Naive thymus-derived CD8-positive, alpha-beta T cell (primary cell): ENCODE measurements at places on chromosomes 4 and X.

DNA sequence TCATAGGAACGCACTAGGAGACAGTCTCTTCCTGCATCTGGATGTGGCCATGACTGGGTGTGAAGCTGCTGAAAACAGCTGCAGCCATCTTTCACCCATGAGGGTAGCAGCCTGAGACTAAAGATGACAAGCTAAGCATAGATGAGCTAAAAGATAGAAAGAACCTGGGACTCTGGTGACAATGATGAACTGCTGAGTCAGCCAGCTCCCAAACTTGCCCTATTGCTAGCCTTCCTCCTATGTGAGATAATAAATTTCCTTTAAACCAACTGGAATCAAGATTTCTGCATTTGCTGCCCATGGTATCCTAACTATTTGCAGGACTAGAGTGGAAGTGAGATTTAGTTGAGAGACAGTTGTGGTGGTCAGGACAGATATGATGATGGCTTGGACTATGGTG is 21.0 kb upstream of the PI4K2B start:
- DNase-seq: no peak

DNA sequence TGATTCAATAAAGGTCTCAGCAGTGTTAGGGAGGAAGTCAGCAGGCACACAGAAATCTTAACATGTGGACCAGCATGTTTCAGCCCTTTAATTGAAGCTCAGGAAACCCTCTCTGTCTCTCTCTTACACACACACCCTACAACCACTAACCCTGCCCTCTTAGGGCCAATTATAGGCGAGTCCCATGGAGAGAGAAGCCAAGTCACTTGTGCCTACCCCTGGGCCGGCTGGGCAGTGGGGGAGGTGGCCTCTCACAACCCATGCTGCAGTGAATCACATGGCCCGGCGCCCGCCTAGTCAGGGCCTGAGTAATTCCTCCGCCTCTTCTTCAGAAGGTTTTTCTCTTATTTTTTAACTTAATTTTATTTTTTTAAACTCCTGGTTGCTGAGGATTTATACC is 3.7 kb downstream of the FGD1 start:
- DNase-seq: no peak

GRCh38 chr4:155491336-155492120 is 114.8 kb upstream of the MAP9 start:
- DNase-seq: no peak

DNA sequence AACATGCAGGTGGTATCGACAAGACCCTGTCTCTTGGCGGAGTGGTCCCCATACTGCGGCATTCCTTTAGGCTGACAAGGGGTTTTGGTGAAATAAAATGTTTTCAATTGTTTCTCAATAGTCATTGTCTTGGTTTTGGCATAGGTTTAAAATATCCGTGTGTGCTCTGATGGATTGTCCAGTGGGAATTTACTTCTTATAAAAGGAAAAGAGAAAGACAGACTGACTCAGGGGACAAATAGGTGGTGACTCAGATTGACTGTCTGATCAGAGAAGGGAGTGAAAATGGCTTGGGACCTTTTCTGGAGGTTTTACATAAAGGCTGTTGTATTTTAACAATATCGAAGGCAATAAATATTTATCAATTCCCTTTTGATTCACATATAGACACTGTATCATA is 129.8 kb downstream of the SORBS2 start:
- DNase-seq: no peak

DNA sequence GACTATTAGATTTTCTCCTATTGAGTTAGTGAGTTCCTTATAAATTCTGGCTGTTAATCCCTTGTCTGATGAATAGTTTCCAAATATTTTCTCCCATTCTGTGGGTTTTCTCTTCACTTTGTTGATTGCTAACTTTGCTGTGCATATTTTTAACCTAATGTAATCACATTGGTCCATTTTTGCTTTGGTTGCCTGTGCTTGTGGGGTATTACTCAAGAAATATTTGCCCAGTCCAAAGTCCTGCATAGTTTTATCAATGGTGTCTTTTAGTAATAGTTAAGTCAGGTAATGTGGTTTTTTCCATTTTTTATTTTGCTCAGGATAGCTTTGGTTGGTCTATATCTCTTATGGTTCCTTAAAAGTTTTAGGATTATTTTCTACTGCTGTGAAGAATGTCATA is 490.3 kb downstream of the ARAP2 start:
- DNase-seq: no peak

GRCh38 chr4:23814587-23814986 is 75.3 kb downstream of the PPARGC1A start:
- no peak for DNase-seq

- no peak for DNase-seq
These were observed 62.0 kb downstream of the BCOR start for GRCh38 chrX:40035726-40036125.

DNA sequence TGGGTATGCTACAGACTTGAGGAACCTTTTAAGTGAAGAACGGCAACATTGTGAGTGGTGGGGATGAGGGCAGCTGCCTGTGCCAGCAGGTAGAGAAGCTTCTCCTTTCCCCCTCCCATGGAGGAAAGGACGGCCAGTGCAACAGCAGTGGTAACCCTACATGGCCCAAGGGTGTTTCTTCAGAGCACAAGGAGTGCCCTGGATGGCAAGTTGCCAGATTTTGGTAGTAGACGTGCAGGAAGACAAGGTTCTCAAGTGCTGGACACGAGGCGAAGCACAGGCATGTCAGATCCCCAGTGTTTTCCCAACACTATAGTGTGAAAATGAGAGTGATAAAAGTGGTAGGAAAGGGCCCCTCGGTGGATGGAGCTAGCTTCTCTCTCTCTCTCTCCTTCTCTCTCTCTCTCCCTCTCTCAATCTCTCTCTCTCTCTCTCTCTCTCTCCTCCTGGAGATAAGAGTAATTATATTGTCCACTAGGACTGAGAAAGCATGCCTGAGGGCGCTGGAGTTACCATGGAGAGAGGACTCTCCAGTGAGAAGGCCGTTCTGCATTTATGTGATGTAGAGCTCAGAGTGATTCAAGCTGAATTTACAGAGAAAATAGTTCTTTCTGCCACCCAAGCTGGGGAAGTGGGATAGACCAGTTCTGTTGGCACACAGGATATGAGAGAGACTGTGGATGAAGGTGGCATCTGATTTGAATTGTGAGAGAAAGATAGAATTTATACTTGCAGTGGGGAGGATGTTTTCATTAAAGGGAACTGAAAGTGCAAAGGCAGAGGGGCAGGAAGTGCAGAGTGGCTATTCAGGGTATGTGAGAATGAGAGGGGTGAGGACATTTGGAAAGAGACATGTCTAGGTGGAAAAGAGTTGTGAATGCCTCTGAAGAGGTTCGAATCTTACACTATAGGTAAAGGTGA is 25.7 kb upstream of the TRPC3 start:
- DNase-seq: peak; percentile 21

DNA sequence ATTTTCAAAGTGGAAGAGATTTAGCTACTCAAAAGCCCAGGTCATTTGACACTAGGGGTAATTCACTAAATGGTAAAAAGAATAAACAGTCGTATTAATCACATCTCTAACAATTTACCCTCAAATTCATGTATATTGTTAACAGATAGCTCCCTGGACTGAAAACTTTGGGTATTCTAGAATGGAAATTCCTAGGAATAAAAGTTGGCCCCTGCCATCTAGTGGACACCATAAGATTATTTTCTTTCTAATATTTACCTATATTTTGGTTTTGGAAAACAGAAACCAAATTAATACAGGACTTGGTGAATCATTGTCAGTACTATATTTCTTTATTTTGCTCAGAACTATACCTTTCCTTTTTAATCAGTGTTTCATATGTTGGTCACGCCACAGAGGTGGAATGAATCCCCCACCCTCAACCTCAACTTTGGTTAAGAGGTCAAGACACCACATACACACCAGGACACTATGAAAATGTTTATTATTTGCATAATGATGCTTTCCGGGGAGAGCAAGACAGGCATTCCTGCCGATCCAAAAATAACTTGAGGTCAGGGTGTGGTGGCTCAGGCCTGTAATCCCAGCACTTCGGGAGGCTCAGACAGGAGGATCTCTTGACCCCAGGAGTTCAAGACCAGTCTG is 96.2 kb upstream of the APOOL start:
- no peak for DNase-seq

DNA sequence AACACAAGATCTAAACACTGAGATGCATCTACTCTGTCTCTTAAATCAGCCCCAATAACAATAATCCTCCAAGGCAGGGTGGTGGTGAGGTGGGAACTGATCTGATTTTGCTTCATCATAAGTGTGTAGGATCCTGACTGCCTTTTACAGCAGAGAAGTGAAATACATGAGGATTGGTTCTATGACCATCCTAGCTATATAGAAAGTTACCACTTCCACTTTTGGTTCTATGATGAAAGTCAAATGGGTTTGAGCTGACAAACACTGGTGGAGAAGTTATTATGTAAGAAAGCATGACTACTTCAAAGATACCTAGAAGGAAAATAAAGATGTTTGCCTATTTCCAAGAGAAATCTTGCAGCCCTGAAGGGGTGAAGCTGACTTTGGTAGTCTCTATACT is 181.6 kb downstream of the NKX6-1 start:
- no peak for DNase-seq
